ENCODE measurements at places on chromosomes 13 and 19. TPM values are rescaled to one million over a fixed set of nuclear protein-coding genes. Genes with fewer than 3 reads are reported as not detected.

DNA sequence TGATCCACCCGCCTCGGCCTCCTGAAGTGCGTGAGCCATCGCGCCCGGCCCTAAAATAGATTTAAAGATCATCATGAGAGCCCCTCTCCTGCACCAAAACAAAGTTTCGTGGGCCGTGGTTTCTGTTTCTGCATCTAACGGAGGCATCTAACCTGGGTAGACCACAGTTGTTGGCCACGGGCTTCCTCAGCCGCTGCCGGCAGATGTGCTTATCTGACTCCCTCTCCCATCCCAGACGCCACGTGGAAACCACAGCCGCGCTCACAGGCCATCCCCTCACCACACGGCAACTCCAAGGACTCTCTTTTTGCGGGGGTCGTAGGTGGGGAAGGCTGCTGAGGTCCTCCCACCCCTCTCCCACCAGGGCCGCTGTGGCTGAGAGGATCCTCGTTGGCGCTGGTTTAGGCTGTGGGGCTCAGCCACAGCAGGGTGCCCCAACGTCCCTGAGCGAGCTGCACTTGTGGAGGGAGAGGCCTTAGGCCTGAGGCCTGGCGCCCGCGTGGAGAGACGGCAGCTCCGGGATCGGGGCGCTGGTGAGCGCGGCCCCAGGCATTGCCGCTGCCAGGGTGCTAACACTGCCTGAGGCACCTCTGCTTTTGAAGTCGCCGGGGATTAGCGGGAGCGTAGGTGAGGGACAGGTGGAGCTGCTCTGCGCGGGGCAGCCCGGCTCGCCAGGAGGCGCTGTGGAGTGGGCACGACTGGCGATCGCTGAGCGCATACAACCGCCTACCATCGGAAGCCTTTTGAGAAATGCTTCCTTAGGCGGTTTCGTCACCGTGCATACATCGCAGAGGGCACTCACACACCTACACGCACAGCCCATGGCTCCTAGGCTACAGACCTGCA lies 8.9 kb downstream of the ZSCAN1 start:
- DNase-seq, result no peak

GRCh38 chr13:69292789-69293425 lies 814.7 kb upstream of the ATXN8OS start:
- no peak for DNase-seq

DNA sequence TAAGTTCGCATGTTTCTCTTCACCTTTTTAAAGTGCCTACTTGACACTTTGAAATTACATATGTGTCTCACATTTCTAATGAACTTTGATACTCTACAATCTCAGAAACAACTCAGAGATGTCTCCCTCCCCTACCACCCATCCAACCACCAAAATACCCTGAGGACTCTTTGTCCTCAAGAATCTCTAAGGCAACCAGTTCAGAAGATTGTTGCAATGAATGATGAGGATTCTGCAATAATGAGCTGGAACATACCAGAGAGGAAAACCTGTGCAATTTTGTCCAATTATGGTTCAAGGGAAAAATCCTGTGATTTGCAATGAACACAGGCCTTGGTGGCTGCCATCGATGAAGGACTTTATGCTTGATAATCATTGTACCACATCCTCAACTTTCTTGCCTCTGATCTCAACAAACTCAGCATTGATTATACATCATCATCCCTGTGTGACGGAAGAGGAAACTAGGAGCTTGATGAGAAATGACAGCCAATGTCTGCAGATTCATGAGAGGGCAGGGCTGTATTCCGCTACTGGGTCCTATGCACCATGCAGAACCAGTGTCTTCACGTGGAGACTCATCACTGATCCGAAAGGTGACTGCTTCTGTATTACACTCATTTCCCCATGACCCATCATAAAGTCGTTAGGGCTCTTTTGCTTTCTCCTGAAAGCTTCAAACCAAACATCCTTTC lies 1.1 kb downstream of the FPR1 start:
- no peak for DNase-seq

DNA sequence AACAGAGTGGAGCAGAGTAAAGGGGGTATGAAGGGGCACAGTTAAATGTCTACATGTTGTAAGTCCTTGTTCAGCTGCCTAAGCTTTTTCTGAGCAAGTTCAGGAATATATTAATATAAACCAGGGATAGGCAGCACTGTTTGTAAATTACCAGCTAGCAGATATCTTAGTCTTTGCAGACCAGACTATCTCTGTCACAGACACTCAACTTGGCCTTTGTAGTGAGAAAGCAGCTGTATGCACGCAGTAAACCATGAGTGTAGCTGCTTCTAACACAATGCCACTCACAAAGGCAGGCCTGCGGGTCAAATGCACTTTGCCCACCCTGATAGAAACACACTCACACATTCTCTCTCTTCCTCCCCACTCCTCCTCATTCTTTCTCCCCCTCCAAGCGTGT lies 1016.9 kb downstream of the UQCRFS1 start:
- no peak for DNase-seq

- DNase-seq, result no peak
Measured at GRCh38 chr19:42284066-42284501, 15.0 kb downstream of the CIC start.

GRCh38 chr19:4431296-4431695 lies 26.3 kb downstream of the UBXN6 start:
- DNase-seq, result no peak

DNA sequence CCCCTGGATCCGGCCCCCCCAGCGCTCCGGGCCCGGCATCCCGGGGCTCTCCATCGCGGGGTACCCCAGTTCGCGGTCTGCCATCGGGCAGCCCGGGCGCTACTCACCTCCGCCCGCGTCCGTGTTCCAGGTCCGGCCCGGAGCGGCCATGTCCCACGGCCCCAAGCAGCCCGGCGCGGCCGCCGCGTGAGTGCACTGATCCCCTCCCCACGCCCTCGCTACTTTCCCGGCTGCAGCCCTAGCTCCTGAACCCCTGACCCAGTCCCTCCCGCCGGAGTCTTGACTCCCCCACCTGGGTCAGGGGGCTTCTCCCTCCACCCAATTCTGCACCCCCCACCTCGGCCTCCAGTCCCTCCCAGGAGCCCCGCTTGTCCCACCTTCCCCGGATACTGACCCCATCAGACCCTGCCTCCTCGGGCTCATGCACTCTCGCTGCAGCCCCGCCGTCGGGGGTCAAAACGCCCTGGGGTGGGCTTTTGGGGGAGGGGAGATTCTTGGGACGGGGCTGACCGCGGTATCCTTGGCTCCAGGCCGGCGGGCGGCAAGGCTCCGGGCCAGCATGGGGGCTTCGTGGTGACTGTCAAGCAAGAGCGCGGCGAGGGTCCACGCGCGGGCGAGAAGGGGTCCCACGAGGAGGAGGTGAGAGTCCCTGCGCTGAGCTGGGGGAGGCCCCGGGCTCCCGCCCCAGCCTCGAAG lies 566 bp downstream of the HMG20B start:
- DNase-seq, result no peak

GRCh38 chr19:37077501-37077933 lies 716 bp upstream of the ZNF420 start:
- DNase-seq, result no peak

The FGF21 gene
- polyA plus RNA-seq, result not detected

The SPACA4 gene
- not detected for polyA plus RNA-seq

The KLK10 gene
- polyA plus RNA-seq, result 0.17 TPM

The PDX1 gene
- not detected for polyA plus RNA-seq

The SIGLEC11 gene
- polyA plus RNA-seq, result 4.1 TPM

The GPR180 gene
- polyA plus RNA-seq, result 9.3 TPM

The ZNF547 gene
- polyA plus RNA-seq, result 7.3 TPM

All from left kidney (tissue), 8 donors.